Common myeloid progenitor, CD34-positive (primary cell): ENCODE measurements at places on chromosomes 6 and 20.

DNA sequence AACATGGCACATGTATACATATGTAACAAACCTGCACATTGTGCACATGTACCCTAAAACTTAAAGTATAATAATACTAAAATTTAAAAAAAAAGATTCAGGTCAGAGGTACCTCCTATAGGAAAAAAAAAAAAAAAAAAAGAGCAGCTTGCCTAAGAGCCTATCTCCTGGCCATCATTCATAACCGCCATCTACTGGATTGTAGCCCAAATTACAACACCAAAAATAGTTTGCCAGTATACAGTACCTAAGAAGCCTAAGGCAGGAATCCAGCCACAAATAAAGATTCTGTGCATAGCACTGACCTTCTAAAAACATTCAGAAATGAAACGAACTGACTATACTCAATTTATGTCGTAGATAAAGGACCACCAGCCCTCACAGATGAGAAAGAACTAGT, 438.4 kb upstream of the ADGRB3 start:
- H3K4me1 ChIP-seq: no peaks in the 10 kb centered on the region
- no peak overlapping the region for H3K4me3 ChIP-seq
- no peak for DNase-seq
- H3K27ac ChIP-seq: no peak overlapping the region
- no peaks in the 10 kb centered on the region for H3K36me3 ChIP-seq
- H3K27me3 ChIP-seq: no peaks in the 10 kb centered on the region

DNA sequence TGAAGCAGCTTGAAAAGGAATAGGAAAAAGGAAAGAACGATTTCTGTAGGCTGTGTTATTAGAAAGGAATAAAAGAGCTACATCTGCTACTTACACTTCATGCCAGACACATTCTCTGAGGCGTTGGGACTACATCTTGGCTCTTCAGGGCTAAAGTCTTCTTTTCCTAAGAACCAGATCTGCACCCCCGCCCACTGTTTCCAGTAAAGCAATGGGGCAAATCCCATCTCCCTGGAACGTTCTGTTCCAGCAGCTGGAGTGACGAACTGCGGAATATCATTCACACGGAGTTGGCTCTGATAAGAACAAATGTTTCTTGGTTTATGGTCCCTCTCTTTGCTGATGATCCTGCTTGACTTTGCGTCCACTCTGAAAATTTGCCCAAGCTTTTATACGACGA, 26.9 kb downstream of the FAM50B start:
- H3K36me3 ChIP-seq: no peaks in the 10 kb centered on the region
- H3K4me1 ChIP-seq: no peaks in the 10 kb centered on the region
- peaks cover 2% of the 10 kb centered on the region for H3K27me3 ChIP-seq
- DNase-seq: no peak

DNA sequence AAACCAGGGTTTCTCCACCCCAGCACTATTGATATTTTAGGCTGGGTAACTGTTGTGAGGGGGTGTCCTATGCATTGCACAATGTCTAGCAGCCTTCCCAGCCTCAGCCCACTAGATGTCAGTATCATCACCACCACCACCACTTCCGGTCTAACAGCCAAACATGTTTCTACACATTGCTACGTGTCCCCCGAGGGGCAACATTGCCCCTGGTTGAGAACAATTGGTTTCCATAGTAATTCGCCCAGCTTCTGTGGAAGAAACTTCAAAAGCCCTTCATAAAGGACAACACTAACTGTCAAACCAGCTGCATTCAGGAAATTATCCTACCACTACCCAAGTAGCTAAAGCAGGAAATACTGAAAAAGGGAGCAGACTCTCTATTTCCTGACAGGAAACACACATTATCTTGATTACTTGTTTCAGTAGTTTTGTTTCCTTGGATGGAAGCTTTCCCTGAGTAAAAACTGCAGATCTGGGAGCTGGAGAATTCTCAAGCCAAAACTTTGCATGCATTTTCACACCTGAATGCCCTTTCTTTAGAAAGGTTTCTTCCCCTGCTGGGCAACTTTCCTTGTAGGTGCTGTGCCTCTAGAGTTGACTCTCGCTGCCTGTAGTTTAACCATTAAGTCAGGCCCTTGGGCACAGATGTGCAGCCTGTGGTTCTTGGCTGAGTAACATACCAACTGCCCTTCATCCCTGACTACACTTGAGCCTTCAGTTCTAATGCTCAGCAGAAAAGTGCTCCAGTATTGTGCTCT, 23.6 kb downstream of the PKHD1 start:
- H3K27me3 ChIP-seq: no peaks in the 10 kb centered on the region
- peaks cover 10% of the 10 kb centered on the region for H3K4me1 ChIP-seq
- no peak overlapping the region for H3K4me3 ChIP-seq
- H3K36me3 ChIP-seq: no peaks in the 10 kb centered on the region
- H3K27ac ChIP-seq: no peak overlapping the region
- DNase-seq: peak; percentile 91

DNA sequence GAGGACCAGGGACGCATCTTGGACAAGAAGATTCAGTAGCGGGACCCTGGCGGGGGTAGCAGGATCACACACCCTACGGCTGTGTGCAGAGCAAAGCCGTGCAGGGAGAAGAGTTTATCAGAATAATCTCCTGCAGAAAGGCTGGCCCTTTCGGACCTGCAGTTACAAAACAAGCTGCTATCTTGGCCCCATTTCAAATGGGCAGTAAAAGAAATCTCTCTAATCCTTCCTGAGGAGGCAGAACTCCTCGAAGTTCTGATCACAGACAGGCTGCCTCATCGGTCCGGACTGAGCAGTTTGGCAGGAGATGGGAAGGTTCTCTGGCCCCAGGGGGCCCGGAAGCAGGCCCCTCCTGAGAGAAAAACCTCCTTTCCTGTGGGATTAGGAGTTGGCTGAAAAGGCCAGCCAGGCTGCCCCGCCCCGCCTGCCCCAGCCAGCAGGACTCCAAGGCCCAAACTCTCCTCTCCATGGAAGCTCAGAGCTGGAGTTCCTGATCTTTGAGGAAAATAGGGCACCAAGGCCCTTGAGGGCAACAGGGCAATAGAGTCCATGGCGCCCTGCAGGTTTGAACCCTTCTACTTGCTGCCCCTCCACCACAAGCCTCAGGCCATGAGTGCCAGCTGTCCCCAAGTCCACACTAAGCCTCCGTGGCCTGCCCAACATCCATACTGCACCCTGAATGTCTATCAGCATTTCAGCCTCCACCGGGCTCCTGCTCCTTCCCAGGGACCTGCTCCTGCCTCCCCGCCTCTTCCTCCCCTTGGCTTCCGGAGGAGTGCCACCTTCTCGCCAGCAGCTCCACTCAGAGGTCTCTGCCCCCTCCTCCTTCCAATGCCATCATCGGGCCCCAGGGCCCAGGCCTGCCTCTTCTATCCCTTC, 141.3 kb downstream of the PREX1 start:
- H3K4me3 ChIP-seq: no peak overlapping the region
- H3K27me3 ChIP-seq: no peaks in the 10 kb centered on the region
- peaks cover 28% of the 10 kb centered on the region for H3K4me1 ChIP-seq
- peaks cover 12% of the 10 kb centered on the region for H3K36me3 ChIP-seq
- H3K27ac ChIP-seq: no peak overlapping the region
- no peak for DNase-seq

GRCh38 chr6:13273931-13274706, 54.2 kb downstream of the TBC1D7 start:
- H3K4me3 ChIP-seq: peak overlapping the region; percentile 82
- H3K36me3 ChIP-seq: peaks cover 14% of the 10 kb centered on the region
- H3K4me1 ChIP-seq: peaks cover 75% of the 10 kb centered on the region

GRCh38 chr6:49255335-49255734, 207.7 kb downstream of the MMUT start:
- no peak overlapping the region for H3K4me3 ChIP-seq
- DNase-seq: no peak
- no peak overlapping the region for H3K27ac ChIP-seq
- H3K36me3 ChIP-seq: no peaks in the 10 kb centered on the region
- H3K27me3 ChIP-seq: no peaks in the 10 kb centered on the region

- no peaks in the 10 kb centered on the region for H3K27me3 ChIP-seq
- H3K27ac ChIP-seq: no peak overlapping the region
- no peaks in the 10 kb centered on the region for H3K4me1 ChIP-seq
- H3K36me3 ChIP-seq: no peaks in the 10 kb centered on the region
- DNase-seq: peak; percentile 15
Observed at GRCh38 chr6:154768280-154768679, 35.1 kb downstream of the SCAF8 start.

DNA sequence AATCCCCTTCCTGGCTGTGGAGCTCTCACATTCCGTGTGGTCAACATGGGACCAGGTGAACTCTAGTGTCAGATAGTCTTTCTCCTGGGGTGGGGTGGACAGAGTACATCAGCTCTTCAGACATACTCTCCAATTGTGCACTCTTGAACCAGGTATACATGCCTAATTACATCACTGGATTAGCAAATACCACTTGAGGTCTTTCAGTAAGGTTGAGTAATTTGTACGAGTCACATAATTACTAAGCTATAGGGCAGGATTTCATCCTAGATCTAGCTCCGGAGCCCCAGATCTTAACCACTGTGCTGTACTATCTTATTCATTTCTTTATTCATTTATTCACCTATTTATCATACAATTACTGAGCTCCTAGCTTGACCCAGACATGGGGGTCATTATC, 821.3 kb downstream of the TFAP2A start:
- no peaks in the 10 kb centered on the region for H3K4me1 ChIP-seq
- DNase-seq: no peak
- no peaks in the 10 kb centered on the region for H3K27me3 ChIP-seq
- H3K27ac ChIP-seq: no peak overlapping the region
- no peak overlapping the region for H3K4me3 ChIP-seq

DNA sequence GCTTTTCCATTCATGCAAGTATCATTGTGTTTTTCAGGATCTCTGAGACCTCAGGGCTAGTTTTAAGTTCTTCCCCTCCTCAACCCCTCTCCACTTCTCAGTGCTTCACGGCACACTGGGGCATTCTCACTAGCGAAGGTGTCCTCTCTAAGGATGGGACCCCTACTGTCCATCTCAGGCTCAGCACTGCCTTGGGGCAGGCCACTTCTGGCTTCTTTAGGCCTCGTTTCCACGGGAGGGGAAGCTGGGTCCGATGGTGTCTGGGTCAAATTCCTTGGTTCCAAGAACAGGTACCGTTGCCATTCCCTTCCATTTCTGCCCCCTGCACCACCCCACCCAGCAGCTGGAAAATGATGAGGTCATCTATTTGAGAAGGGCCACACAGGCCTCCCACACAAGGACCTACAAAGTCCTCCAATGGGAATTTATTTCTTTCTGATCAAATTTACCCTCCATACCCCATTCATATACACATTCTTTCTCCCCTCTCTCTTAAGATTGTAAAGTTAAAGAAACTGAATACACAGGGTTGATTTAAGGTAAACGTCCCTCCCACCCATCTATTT, 17.2 kb downstream of the GNAS start:
- peaks cover 7% of the 10 kb centered on the region for H3K4me1 ChIP-seq
- no peak overlapping the region for H3K4me3 ChIP-seq
- H3K27ac ChIP-seq: no peak overlapping the region
- no peaks in the 10 kb centered on the region for H3K36me3 ChIP-seq
- peaks cover 8% of the 10 kb centered on the region for H3K27me3 ChIP-seq

GRCh38 chr20:51094221-51094620, 71.3 kb upstream of the KCNG1 start:
- DNase-seq: no peak
- peaks cover 15% of the 10 kb centered on the region for H3K4me1 ChIP-seq
- H3K27ac ChIP-seq: no peak overlapping the region
- peaks cover 51% of the 10 kb centered on the region for H3K27me3 ChIP-seq

GRCh38 chr6:25714765-25715164, 39.8 kb upstream of the SLC17A4 start:
- no peaks in the 10 kb centered on the region for H3K27me3 ChIP-seq
- H3K36me3 ChIP-seq: no peaks in the 10 kb centered on the region
- no peak overlapping the region for H3K4me3 ChIP-seq
- H3K27ac ChIP-seq: no peak overlapping the region
- peaks cover 3% of the 10 kb centered on the region for H3K4me1 ChIP-seq

DNA sequence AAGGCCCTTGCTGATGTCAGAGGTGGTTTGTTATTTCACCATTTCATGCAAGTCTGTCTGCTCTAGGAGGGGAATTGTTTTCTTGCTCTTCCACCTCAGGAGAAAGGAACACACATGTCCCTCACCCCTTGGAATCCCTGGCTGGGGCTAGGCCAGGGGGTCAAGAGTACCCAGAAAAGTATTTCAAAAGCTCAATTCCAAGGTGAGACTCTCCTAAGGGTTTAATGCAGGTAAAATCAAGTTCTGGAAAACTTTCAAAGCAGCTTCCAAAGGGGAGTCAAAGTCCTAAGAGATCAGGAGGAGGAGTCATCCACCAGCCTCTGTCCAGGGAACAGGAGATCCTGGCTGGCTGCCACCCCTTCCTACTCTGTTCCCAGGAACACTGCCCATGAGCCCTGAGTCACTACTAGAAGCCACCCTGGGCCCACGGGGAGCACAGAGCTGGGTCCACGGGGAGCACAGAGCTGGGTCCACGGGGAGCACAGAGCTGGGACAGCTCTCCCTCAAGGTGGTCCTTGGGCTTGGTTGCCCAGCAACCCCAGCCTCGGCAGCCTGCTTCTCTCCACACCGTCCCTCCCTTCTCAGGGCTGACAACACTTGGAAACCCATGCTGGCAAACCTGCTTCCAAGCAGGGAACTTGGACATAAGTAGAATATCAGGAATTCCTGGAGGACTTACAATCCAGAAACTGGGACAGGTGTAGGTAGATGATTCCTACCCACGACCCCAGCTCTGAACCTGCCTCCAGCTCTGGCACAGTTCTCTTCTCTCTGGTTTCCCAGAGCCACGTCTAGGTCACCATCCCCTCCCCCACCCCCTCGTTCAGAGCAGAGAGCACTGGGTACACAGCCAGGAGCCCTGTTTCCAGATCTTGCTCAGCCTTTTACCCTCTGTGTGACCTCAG, 35.3 kb upstream of the CDKN1A start:
- no peaks in the 10 kb centered on the region for H3K36me3 ChIP-seq
- no peaks in the 10 kb centered on the region for H3K27me3 ChIP-seq
- H3K4me3 ChIP-seq: no peak overlapping the region

GRCh38 chr6:6560909-6561308, 27.6 kb upstream of the LY86 start:
- H3K27me3 ChIP-seq: no peaks in the 10 kb centered on the region
- peaks cover 3% of the 10 kb centered on the region for H3K4me1 ChIP-seq
- no peak for DNase-seq
- no peak overlapping the region for H3K4me3 ChIP-seq
- H3K27ac ChIP-seq: no peak overlapping the region
- H3K36me3 ChIP-seq: no peaks in the 10 kb centered on the region

DNA sequence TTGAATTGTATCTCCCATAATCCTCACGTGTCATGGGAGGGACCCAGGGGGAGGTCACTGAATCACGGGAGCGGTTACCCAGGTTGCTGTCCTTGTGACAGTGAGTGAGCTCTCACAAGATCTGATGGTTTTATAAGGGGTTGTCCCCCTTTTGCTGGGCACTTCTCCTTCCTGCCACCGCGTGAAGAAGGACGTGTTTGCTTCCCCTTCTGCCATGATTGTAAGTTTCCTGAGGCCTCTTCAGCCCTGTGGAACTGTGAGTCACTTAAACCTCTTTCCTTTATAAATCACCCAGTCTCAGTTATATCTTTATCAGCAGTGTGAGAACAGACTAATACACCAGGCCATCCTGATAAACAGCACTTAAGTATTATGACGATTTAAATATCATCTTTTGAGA, 9.0 kb upstream of the MRGBP start:
- H3K36me3 ChIP-seq: no peaks in the 10 kb centered on the region
- H3K4me1 ChIP-seq: peaks cover 24% of the 10 kb centered on the region
- H3K27ac ChIP-seq: no peak overlapping the region
- peak; percentile 71 for DNase-seq
- H3K27me3 ChIP-seq: no peaks in the 10 kb centered on the region

GRCh38 chr6:46381579-46381978, 109.7 kb downstream of the RCAN2 start:
- DNase-seq: no peak
- peaks cover 12% of the 10 kb centered on the region for H3K4me1 ChIP-seq
- no peak overlapping the region for H3K4me3 ChIP-seq
- H3K27ac ChIP-seq: no peak overlapping the region
- H3K27me3 ChIP-seq: no peaks in the 10 kb centered on the region
